Endothelial cell (in vitro differentiated cells): ENCODE measurements at places on chromosomes 6 and 20.

GRCh38 chr6:4775494-4776130 is 592 bp upstream of the CDYL start:
- peak; percentile 80 for DNase-seq
- peaks cover 15% of the 10 kb centered on the region for H3K27me3 ChIP-seq
- no peak overlapping the region for H3K27ac ChIP-seq
- H3K4me3 ChIP-seq, result peak overlapping the region; percentile 92

DNA sequence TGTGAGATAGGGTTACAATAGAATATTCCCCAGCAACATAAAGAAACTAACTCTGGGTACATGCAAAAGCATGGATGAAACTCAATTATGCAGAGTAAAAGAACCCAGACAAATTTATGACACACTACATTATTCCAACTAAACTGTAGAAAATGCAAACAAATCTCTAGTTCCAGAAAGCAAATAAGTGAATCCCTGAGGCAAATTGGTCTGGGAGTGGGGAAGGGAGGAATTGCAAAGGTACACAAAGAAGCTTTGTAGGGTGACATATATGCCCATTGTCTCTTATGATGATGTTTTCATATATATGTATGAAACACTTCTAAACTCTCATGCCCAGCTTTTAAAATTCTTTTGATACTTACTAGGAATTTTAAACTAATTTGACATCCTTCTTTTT is 266.0 kb downstream of the CDKAL1 start:
- H3K4me3 ChIP-seq, result no peak overlapping the region
- H3K27ac ChIP-seq, result no peak overlapping the region
- no peaks in the 10 kb centered on the region for H3K4me1 ChIP-seq
- DNase-seq, result no peak

DNA sequence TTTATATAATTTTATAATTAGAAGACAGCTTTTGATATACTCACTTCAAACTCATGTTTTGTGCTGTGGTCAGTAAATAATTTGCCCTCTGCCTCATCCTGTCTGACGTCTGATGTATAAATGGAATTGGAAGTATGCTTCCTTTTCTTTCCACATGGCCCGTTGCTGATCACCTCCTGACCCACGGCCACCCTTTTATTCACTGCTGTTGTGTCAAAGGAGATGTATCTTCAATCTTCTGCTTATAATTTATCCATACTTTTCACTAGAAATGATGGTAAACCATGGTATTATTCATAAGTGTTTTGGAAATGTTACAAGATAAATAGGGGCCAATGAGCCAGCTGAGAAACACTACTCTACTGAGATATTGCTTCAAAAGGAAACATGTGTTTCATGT is 841.8 kb downstream of the PHF3 start:
- H3K4me1 ChIP-seq, result no peaks in the 10 kb centered on the region
- H3K4me3 ChIP-seq, result no peak overlapping the region

- no peaks in the 10 kb centered on the region for H3K27me3 ChIP-seq
- no peaks in the 10 kb centered on the region for H3K36me3 ChIP-seq
- H3K4me1 ChIP-seq, result peaks cover 26% of the 10 kb centered on the region
- no peak for DNase-seq
- no peak overlapping the region for H3K4me3 ChIP-seq
Measured at GRCh38 chr6:128206610-128207426, 306.0 kb upstream of the THEMIS start.

GRCh38 chr6:107488174-107488874 is 1.6 kb upstream of the SOBP start:
- H3K27ac ChIP-seq, result peak overlapping the region; percentile 14
- peaks cover 20% of the 10 kb centered on the region for H3K4me1 ChIP-seq
- H3K27me3 ChIP-seq, result peaks cover 18% of the 10 kb centered on the region
- DNase-seq, result no peak
- peaks cover 4% of the 10 kb centered on the region for H3K36me3 ChIP-seq
- peak overlapping the region; percentile 92 for H3K4me3 ChIP-seq

GRCh38 chr20:32466739-32467505 is 108.8 kb downstream of the ASXL1 start:
- peak overlapping the region; percentile 80 for H3K27ac ChIP-seq
- no peak for DNase-seq
- peaks cover 44% of the 10 kb centered on the region for H3K4me1 ChIP-seq
- peaks cover 21% of the 10 kb centered on the region for H3K36me3 ChIP-seq
- peak overlapping the region; percentile 25 for H3K4me3 ChIP-seq

DNA sequence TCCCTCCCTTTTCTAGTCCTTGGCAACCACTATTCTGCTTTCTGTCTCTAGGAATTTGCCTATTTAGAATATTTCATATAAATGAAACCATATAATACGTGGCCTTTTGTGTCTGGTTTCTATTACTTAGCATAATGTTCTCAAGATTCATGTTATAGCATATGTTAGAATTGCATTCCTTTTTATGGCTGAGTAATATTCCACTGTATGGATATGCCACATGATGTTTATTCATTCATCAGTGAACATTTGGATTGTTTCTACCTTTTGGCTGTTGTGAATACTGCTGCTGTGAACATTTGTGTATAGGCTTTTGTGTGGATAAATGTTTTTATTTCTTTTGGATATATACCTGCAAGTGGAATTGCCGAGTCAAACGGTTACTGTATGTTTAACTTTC is 7.1 kb downstream of the SLC9A8 start:
- H3K4me3 ChIP-seq, result no peak overlapping the region
- no peak for DNase-seq
- no peaks in the 10 kb centered on the region for H3K27me3 ChIP-seq
- H3K27ac ChIP-seq, result no peak overlapping the region
- H3K4me1 ChIP-seq, result peaks cover 2% of the 10 kb centered on the region
- peaks cover 23% of the 10 kb centered on the region for H3K36me3 ChIP-seq

- H3K4me1 ChIP-seq, result no peaks in the 10 kb centered on the region
- H3K4me3 ChIP-seq, result no peak overlapping the region
- H3K27me3 ChIP-seq, result peaks cover 6% of the 10 kb centered on the region
Measured at GRCh38 chr6:34115403-34115795, 30.5 kb downstream of the GRM4 start.

- H3K4me1 ChIP-seq, result peaks cover 19% of the 10 kb centered on the region
- H3K27me3 ChIP-seq, result peaks cover 2% of the 10 kb centered on the region
- no peaks in the 10 kb centered on the region for H3K36me3 ChIP-seq
- no peak overlapping the region for H3K27ac ChIP-seq
- no peak for DNase-seq
Measured at GRCh38 chr6:37077905-37078296, 72.4 kb downstream of the FGD2 start.

DNA sequence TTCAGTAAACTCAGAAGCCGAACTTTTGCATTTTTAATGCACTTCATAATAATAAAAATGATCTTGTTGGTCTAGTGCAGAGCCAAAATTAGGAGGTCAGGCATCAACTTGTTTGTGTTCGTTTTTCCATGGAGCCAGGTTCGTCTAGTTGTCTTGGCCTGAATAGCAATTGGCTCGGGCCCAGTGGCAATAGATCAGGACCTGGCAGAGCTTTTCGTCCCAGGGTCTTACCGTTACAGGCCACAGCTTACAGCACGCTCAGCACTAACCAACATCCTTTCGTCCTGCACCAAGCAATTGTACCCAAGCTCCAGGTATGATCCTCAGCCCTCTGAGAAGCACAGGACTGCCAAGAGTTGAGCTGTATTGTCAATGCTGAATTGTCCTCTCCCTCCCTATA is 240.5 kb upstream of the PLN start:
- no peak overlapping the region for H3K27ac ChIP-seq
- DNase-seq, result no peak
- H3K4me3 ChIP-seq, result no peak overlapping the region
- H3K27me3 ChIP-seq, result no peaks in the 10 kb centered on the region
- no peaks in the 10 kb centered on the region for H3K4me1 ChIP-seq

- no peak overlapping the region for H3K27ac ChIP-seq
- peaks cover 1% of the 10 kb centered on the region for H3K27me3 ChIP-seq
- H3K36me3 ChIP-seq, result no peaks in the 10 kb centered on the region
- no peaks in the 10 kb centered on the region for H3K4me1 ChIP-seq
- no peak for DNase-seq
Measured at GRCh38 chr6:7445101-7445500, 55.5 kb downstream of the RIOK1 start.

GRCh38 chr20:33242319-33243100 is 6.7 kb downstream of the BPIFA1 start:
- H3K27me3 ChIP-seq, result peaks cover 7% of the 10 kb centered on the region
- H3K4me3 ChIP-seq, result no peak overlapping the region
- no peak overlapping the region for H3K27ac ChIP-seq

- H3K4me1 ChIP-seq, result peaks cover 3% of the 10 kb centered on the region
- H3K27ac ChIP-seq, result no peak overlapping the region
- H3K36me3 ChIP-seq, result peaks cover 4% of the 10 kb centered on the region
- H3K27me3 ChIP-seq, result no peaks in the 10 kb centered on the region
Measured at GRCh38 chr6:101730954-101731353, 337.4 kb downstream of the GRIK2 start.

DNA sequence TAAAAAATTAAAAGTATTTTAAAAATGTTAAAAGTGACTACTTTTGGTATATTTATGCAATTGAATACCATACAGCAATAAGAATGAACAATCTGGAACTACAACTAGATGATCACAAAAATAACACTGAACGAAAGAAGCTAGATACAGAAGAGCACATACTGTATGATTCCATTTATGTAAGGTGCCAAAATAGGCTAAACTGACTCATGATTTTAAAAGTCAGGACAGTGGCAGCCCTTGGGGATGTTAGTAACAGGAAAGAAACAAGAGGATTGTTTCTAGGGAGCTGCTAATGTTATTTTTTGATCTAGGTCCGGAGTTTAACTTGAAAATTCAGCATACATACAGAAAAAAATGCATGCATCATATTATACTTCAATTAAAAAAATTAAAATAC is 42.3 kb downstream of the KIF13A start:
- peaks cover 21% of the 10 kb centered on the region for H3K4me1 ChIP-seq
- no peak overlapping the region for H3K27ac ChIP-seq
- peaks cover 2% of the 10 kb centered on the region for H3K27me3 ChIP-seq

DNA sequence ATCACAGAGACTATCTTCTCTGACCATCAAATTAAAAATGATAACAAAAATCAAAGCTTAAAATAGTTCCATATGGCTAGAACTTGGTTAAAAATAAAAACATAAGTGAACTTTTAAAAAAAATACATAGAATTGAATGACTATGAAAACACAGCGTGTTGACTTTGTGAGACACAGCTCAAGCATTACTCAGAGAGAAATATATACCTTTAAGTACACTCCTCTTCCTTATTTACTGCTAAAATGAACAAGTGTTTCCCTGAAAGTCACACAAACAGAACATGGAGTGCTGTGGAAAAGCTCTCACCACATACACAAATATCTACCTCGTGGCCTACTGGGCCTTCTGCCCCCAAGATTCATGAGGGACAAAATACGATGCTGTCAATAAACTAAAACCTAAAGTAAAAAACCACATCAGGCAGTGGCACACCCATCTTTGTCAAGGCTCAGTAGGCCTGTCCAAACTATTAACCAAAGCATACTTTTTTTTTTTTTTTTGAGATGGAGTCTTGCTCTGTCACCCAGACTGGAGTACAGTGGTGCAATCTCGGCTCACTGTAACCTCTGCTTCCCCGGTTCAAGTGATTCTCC is 7.5 kb downstream of the FAXC start:
- peaks cover 5% of the 10 kb centered on the region for H3K4me1 ChIP-seq
- peaks cover 1% of the 10 kb centered on the region for H3K27me3 ChIP-seq
- DNase-seq, result no peak
- H3K4me3 ChIP-seq, result no peak overlapping the region

DNA sequence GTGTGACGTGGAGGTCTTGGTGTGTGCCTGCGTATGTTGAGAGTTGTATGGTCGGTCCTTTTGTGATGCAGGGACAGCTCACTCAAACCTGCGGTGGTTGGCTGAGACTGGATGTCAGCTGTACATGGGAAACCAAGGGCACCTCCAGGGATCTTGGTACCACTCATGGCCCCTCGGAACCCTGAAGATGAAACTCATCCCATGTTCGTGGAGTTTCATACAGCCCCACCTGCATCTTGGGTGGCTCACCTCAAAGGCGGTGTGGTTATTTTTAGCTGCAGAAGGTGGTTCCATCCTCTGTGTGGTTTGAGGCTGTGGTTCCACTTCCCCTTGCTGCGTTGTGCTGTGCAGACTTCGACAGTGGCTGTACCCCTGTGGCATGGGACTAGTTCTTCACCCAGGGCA is 52.6 kb upstream of the SLC22A1 start:
- H3K4me3 ChIP-seq, result peak overlapping the region; percentile 48
- peaks cover 69% of the 10 kb centered on the region for H3K36me3 ChIP-seq
- no peaks in the 10 kb centered on the region for H3K4me1 ChIP-seq
- peaks cover 8% of the 10 kb centered on the region for H3K27me3 ChIP-seq
- no peak for DNase-seq

DNA sequence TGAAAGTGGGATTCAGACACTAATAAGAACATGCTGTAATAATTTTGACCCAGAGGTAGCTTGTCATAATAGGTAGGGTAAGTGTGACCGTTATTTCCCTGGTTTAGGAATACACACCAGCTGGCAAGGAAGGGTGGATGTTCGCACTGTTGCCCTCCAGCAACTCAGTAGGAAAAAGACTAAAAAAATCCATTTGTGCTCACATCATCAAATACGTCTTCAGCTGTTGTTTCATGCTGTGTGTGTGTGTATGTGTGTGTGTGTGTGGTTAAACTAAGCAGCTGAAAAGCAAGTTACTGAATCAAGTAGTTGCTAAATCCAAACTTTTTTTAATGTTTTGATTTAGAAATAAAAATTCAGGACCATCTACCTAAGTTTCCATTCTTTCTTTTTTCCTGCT is 218.7 kb downstream of the TRDN start:
- DNase-seq, result no peak
- H3K4me1 ChIP-seq, result peaks cover 6% of the 10 kb centered on the region
- H3K27me3 ChIP-seq, result no peaks in the 10 kb centered on the region
- H3K4me3 ChIP-seq, result no peak overlapping the region
- no peak overlapping the region for H3K27ac ChIP-seq

GRCh38 chr20:37986873-37987601 is 46.2 kb downstream of the TTI1 start:
- no peak for DNase-seq
- H3K27ac ChIP-seq, result no peak overlapping the region
- H3K36me3 ChIP-seq, result peaks cover 9% of the 10 kb centered on the region
- H3K27me3 ChIP-seq, result no peaks in the 10 kb centered on the region
- H3K4me3 ChIP-seq, result no peak overlapping the region

- H3K36me3 ChIP-seq, result no peaks in the 10 kb centered on the region
- H3K27ac ChIP-seq, result no peak overlapping the region
- peaks cover 2% of the 10 kb centered on the region for H3K4me1 ChIP-seq
- no peak for DNase-seq
- no peak overlapping the region for H3K4me3 ChIP-seq
Measured at GRCh38 chr6:30156262-30156599, 4.8 kb downstream of the TRIM10 start.

DNA sequence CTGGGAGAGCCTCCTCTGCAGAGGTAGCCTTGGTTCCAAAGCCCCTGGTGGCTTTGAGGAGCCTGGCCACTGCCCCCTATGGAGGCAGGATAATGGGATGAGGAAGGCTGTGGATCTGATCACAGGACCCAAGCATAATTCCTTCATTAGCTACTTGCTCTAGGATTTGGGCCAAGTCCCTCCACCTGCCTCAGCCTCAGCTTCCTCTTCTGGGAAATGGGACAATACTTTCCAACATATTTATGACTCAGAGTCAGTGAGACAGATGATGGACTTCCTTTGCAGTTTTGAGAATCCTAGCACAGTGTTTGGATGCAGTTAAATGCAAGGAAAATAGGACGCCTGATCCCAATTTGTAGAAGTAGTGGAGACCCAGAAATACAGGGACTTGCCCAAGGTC is 63.8 kb upstream of the MYL9 start:
- peaks cover 41% of the 10 kb centered on the region for H3K4me1 ChIP-seq
- H3K27ac ChIP-seq, result no peak overlapping the region
- H3K4me3 ChIP-seq, result no peak overlapping the region
- H3K36me3 ChIP-seq, result peaks cover 17% of the 10 kb centered on the region
- no peak for DNase-seq
- H3K27me3 ChIP-seq, result peaks cover 4% of the 10 kb centered on the region
